ENCODE measurements at places on chromosomes 12 and 14.

- DNase-seq, result no peak
Observed at GRCh38 chr14:41960281-41960680, 353.6 kb downstream of the LRFN5 start.

GRCh38 chr14:106842687-106843086 lies 1316.3 kb downstream of the TMEM121 start:
- DNase-seq, result no peak

DNA sequence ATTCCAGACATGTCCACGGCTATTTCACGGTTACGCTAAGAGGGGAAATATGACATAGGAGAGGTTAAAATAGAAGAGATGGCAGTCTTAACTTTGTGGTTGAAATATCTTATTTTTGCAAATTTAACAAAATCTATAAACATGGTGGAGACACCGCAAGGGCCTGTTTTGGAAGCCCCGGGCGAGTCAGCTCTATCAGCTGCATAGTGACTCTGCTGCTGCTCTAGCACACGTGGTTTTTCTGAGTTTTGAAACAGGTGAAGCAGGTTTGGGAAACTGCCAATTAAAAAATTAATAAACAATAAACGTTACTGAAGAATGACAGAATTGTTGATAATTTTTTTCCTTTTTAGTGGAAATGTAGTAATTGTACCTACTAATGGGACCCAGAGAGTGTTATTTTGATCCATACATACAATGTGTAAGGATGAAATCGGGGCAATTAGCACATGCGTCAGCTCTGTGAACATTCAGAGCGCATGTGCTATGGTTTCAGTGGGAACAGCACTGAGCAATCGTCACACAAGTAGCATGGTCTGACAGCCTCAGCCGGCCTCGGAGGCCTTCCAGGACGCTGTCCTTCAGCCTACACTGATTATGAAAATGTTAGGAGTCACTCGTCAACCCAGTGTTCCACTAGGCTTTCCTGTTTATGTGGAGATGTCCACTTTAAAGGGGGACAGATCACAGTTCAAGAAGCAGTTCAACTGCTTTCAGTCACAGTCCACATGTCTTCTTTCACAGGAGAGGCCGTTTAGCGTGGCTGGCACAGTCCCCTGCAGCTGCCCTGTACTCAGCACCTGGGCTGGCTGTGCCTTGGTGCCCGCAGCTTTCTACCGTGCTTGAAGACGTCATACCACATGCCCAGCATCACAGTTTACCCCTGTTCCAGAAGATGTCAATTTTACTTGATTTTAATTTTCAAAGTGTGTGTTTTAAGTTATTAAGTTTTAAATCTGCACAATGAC lies 51.8 kb downstream of the MOK start:
- no peak for DNase-seq

- DNase-seq, result no peak
Observed at GRCh38 chr12:127077262-127078045, 1189.5 kb upstream of the TMEM132C start.

DNA sequence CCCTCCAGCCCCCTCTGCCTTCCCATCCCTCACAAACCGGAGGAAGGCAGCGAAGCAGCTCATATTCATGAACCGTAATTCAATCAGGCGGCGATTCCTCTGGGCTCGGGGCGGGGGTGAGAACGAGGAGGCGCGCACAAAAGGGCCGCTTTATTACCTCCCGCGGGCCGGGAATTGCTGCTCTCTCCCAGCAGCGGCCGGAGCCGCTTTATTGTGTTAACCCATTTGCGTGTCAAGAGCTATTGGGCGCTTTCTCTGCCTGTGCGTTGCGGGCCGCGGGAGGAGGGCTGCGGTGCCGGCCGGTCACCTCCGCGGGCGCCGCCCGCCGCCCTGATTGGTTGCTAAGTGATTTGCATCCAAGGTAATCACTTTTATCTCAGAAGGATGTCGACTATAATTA lies 4.8 kb downstream of the FAM222A start:
- no peak for DNase-seq

GRCh38 chr12:112711507-112711906 lies 80.0 kb upstream of the RPH3A start:
- no peak for DNase-seq

DNA sequence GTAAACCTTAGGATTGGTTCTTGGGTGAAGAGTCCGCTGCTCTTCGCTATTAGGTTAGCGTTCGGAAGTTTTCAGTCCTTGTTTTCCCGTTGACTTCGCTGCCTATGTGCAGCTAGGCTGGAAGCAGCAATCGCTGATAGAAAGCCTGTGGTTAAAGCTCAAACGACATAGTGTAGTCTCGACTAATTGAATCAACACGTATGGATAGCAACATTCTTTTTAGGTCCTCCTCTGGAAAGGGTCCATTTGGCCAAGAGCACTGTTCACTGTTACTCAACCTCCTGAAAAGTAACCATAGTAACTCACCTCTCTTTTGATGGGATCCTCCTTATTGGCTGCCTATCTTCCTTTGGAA lies 355.5 kb downstream of the SNAPC1 start:
- DNase-seq, result no peak

- no peak for DNase-seq
Observed at GRCh38 chr14:90345239-90345557, 13.5 kb upstream of the NRDE2 start.

DNA sequence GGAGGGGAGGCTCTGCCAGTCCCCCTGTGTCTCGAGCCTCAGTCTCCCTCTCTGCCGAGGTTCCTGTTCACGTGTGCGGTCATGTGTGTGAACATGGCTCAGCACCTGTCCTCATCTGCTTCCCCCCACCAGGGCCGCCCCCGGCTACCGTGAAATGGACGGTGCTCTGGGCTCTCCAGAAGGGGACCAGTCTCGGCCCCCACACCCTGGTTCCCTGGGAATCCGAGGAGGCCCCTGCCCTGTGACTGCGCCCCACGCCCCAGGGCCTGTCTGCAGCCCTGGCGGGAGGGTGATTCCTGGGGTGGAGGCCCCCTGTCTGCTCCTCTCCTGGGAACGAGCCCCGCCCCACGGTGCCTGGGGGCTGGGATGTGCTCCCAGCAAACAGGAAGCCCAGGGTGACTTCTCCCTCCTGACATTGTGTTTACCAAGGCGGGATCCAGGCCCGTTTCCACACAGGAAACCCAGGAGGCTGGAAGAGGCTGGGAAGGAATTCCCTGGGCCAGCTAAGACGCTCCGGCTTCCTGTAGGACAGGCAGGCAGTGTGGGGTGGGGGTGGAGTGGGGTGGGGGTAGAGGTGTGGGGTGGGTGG lies 46.6 kb downstream of the KIF26A start:
- DNase-seq, result no peak

DNA sequence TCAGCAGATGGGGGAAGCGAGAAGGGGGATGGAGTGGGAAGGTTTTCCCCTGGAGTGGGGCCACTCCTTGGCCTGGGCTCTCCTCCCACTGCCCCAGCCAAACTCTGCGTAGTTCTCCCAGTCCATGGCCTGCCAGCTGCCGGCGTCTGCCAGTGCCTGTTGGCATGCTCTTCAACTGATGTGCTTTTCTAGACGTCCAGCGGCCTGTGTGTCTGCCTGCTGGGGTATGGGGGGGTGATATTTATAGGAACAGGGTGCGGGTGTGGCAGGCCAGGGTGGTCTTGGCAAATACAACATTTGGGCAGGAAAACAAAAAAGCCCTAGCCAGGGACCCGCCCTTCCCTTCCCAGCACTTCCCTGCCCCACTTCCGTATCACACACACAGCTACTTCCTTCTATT lies 786.3 kb upstream of the NOVA1 start:
- no peak for DNase-seq

DNA sequence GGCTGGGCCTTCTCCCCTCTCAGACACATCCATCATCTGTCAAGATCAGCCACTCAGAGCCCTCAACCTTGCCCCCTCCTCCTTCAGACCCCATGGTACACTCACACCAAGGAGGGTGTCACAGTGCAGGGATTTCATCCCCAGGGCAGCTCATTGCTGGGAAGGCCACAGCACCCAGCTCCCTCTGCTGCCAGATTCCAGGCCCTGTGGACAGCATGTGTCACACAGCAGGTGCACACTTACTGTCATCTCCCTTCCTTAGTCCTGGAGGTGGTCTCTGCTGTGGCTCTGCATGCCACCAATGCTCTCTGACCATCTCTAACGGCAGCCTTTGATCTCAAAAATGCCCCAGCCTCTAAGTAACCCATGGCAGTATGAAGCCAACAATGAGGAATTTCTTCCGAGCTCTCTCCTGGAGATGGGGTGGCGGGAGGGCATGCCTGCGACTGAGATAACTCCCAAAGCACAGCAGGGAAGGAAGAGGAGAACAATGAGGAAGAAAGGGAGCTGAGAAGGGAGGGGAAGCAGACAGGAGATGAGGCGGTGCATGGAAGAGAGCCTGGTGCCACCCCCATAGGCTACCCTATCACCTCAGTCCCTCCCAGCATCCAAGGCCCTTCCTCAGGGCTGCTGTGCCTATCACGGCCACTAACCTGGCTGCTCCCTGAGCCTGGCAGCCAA lies 101.0 kb downstream of the SINHCAF start:
- DNase-seq, result no peak

DNA sequence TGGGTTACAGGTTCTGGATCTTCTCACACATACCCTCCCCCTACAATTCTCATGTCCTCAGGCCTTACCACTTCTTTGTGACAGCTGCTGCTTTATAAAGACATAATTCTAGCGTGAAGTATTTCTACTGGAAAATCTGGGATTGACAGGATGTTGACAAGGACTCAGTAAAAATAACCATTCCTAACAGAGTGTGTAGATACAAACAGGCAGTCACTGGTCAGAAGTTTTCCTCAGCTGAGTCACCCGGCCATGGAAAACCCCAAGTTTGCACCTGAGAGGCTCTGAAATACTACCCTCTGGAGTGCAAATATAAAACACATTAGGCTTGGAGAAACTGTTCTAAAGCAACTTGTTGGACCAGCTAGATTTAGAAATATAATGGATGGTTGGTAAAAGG lies 54.4 kb downstream of the SPPL3 start:
- no peak for DNase-seq

GRCh38 chr12:107475900-107476299 lies 209.7 kb upstream of the PWP1 start:
- no peak for DNase-seq

- no peak for DNase-seq
Observed at GRCh38 chr14:78152201-78153063, 17.7 kb upstream of the NRXN3 start.

DNA sequence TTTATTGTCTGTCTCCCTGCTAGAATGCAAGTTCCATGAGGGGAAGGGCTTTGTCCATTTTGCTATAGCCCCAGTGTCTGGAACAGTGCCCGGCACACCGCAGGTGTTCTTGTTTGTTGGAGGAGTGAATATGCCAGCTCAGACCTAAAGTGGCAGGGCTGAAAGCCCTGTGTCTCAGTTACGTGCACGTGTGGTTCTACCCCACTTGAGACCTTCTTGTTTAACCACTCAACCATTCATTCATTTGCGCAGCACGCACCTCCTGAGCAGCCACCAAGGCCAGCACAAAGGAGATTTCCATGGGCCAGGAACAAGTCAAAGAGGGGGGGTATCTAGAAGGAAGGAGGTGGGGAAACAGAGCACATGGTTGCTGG lies 338.0 kb upstream of the FKBP4 start:
- DNase-seq, result no peak

DNA sequence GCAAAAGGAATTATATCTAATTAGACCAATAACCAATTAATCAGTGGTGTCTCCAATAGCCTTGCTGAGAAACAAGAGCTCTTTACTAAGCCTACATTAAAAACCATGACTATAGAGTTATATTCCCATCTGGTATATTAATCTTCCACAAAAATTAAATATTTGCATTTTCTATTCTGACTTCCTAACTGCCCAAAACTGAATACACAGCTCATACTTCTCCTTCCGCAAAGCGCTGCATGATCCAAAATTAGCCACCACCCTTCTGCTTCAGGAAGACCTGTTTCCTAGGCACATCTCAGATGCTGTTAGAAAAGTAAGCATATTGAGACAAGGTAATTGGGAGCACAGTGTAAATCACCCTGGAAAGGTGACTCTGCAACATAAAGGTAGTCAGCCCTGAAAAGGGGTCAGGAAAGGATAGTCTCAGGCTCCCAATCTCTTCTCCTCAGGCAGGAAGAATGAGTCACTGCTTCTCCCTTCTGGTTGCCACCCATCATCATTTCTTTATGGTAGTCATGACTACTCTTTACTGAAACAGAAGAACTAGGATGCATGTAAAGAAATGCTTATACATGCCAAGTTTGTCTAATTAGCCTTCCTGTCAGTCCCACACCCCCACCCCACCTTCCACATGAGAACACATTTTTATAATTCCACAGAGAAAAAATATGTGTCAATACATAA lies 54.3 kb downstream of the PLCZ1 start:
- DNase-seq, result no peak
